Testis (tissue), 5 donors: ENCODE measurements at places on chromosomes 13 and 19. TPM values are rescaled to one million over a fixed set of nuclear protein-coding genes. Genes with fewer than 3 reads are reported as not detected.

DNA sequence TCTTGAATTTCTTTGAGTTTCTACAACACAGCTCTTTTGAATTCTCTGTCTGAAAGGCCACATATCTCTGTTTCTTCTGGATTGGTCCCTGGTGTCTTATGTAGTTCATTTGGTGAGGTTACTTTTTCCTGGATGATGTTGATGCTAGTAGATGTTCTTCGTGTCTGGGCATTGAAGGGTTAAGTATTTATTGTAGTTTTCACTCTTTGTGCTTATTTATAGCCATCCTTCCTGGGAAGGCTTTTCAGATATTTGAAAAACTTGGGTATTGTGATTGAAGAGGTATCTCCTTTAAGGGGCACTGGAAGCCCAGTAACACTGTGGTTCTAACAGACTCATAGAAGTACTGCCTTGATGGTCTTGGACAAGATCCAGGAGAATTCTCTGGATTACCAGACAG is 338.5 kb upstream of the SPRY2 start:
- no peak for DNase-seq

- no peak for DNase-seq
These were observed 21.4 kb downstream of the CEBPG start for GRCh38 chr19:33394723-33395560.

DNA sequence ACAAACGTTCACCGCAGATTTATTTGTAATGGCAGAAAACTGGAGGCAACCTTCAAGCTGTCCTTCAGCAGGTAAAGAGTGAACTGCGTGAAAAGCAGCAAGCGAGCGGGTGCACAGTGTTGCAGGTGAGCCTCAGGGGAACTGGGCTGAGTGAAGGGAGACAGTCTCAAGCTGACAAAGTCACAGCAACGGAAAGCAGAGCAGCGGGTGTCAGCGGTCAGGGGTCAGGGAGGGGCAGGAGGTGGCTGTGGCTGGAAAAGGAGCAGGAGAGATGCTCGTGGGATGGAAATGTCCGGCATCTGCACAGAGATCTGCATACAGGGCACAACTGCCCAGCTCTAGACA is 8.5 kb upstream of the RASA3 start:
- no peak for DNase-seq

DNA sequence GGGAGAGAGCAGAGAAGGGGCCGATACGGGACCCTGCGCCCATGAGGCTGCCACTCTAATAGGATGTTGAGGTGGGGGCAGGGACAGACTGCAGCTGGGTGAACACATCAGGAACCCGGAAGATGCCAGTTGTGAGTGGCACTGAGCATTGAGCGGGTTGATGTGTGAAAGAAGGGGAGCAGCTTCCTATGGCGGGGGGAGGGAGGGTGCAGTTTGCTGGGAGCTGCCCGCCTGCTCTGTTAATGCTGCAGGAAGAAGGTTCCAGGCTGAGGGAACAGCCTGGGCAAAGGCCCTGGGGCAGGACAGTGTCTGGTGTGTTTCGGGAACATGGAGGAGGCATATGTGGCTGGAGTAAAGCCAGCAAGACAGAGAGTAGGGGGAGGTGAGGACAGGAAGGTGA is 29.8 kb downstream of the DNM2 start:
- no peak for DNase-seq

GRCh38 chr19:51141181-51141580 is 920 bp upstream of the SIGLEC7 start:
- no peak for DNase-seq

DNA sequence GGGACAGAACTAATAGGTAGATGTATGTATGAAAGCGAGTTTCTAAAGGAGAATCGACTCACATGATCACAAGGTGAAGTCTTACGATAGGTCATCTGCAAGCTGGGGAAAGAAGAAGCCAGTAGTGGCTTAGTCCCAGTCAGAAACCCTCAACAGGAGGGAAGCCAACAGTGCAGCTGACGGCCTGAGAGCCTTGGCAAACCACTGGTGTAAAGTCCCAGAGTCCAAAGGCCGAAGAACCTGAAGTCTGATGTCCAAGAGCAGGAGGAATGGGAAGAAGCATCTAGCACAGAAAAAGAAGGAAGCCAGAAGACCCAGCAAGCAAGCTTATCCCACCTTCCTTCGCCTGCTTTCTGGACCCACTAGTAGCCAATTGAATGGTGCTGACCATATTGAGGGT is 507.6 kb upstream of the ARGLU1 start:
- no peak for DNase-seq

DNA sequence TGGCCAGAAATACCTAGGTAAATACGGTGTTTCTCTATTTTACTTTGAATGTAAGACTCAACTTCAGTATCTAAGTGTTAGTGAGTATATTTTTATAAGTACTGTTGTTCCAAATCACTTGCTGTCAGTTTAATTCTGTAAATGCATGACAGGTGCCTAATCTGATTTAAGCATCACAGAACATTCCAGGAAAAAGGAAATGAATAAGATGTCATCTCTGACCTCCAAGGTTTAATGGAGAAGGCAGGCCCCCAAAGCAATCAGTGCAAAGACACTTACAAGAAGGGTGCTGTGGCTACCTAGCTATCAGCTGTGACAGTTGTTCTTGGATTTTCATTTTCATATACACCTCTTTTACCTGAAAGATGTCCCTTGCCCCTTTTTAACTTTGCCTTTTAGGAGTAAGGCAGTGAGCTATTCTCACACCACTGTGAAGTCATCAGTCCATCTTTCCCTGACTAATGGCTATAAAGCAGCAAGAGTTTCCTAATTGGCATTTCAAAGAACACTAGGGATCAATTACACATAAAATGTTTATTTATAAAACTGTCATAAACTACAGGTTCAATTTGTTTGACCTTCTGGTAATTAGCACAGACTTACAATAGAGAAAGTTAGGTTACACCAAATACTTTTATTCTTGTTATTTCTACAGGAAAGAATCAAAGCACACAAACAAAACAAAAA is 427.6 kb downstream of the SPRY2 start:
- DNase-seq, result no peak

DNA sequence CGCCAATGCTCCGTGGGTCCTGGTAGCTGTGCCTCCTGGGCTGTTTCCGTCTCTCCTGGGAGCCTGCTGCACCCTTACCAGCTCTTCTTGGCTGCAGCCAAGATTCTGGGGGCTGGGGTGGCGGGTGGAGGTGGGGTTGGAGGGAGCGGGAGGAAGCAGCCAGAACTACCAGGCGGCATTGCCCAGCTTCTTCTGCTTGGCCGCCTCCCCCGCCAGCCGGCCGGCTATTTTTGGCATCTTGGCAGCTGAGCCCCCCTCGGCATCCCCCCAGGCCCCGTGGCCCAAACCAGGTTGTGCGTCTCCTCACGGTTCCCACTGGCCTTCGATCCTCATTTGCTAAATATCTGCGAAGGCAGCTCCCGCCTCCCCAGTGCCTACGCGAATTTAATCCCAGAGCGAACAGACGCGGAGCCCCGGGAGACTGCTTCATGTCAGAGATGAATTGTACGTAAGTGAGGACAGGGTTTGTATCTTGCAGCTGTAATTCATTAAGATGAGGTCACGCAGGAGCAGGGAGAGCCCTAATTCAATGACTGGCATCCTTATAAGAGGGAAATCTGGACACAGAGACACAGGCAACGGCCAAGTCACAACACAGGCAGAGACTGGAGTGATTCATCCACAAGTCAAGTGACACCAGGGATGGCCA is 12.8 kb upstream of the PEAK3 start:
- no peak for DNase-seq

- no peak for DNase-seq
These were observed 260.0 kb downstream of the KLF12 start for GRCh38 chr13:73873940-73874830.

DNA sequence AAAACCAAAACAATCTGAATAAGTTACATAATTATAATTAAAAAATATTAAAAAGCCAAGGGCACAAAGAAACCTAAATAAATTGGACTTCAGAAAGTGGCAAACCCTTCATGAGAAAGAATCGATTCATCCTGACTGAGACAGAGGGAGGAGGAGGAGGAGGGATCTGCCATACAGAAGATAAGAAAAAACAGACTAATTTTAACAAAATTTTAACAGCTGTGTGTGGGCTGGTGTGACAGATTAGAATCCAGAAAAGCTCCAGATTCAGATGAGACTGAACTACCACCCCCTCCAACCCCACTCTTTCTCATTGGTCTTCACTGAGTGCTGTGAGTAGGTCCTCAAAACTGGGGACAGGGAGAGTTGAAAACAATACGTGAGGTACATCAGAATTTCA is 111.5 kb upstream of the HTR2A start:
- DNase-seq, result no peak

DNA sequence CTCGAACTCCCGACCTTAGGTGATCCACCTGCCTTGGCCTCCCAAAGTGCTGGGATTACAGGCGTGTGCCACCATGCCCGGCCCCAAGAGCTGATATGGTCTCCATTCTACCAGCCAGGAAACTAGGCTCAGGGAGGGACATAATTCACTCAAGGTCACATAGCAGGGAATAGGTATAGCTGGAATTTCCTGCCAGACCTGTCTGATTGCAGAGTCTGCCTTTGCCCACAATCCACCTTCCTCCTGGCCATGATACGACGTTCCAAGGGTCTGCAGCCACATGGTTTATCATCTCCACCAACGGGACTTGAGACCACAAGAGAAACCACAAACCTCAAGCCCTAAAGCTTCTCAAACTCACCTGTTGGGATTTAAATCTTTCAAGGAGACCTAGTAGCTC is 32.0 kb downstream of the ZNRF4 start:
- no peak for DNase-seq

DNA sequence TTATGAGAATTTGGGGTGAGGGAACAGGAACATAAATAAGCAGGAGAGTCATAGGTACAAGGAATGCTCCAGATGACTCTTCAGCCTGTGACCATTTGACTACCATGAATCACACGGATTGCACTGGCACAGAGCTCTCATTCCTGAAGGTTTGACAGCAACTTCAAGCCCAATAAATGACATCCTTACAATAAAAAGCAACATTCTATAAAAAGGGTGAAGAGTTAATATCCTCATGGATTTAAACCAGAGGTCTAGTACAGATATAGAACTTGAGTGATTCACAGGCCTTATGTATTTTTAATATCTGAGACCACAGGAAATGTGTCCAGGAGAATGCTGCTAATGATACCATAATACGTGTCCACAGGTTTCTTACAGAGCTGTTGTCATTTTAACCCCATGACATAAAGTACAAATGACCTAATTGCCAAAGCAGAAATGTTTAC is 158.1 kb downstream of the IRS2 start:
- DNase-seq, result no peak

GRCh38 chr13:108448891-108449290 is 179.4 kb downstream of the TNFSF13B start:
- no peak for DNase-seq

GRCh38 chr13:109647053-109647452 is 139.3 kb downstream of the IRS2 start:
- DNase-seq, result no peak

GRCh38 chr13:89027694-89028306 is 1356.6 kb downstream of the SLITRK5 start:
- DNase-seq, result no peak

GRCh38 chr13:76976929-76977328 is 15.0 kb upstream of the CLN5 start:
- no peak for DNase-seq

DNA sequence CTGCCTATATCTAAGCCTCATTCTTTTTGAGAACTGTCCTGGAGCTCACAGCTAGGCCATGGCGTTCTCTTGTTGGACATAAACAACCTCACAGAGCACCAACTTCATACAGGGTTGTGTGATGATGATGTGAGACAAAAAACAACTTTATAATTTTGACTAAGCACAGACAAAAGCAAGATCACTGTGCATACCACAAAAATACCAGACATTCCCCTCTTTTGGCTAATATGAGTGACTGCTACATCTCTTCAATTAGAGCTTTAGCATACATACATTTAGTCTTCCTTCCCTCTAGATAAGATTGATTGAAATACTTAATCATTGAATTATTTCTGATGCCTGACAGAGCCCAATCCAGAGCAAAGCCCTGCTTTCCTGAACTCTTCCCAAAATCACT is 8.3 kb downstream of the MAB21L1 start:
- no peak for DNase-seq

DNA sequence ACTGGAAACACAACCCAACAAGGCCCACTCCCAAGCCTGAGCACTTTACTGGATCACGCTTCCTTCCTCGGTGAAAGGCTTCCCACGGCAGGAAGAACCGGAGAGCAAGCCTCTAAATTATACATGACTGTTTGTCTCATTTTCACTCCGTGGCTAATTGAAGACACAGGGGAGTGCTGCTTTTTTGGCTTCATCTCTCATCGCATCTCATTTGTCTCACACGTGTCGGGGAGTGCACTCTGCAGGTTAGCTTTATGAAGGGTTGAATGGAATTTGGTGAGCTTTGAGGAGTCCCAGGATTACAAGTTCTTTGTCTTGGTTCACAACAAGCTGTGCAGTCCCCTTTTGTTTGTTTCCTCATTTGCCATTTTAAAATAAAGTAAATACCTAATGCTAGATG is 544.6 kb downstream of the GPC6 start:
- DNase-seq, result no peak

DNA sequence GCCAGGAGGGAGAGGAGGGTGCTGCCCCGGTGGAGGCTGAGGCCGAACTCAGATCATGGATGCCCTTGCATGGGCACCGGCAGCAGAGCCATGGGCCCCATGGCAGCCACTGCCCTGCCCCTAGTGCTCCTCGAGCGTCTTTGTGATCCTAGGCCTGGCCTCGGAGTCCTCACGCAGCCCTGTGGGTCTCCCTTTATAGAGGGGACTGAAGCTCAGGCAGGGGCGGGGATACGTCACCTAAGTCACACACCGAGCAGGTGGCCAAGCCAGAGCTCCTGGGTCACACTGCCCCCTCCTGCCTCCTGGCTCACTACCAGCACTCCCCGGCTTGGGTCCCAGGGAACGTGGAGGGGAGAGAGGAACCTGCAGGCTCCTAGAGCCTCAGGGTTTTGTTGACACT is 28.7 kb downstream of the DHX34 start:
- no peak for DNase-seq

GRCh38 chr19:54889566-54889965 is 15.5 kb downstream of the FCAR start:
- DNase-seq, result no peak

- no peak for DNase-seq
These were observed 40.5 kb downstream of the RAP2A start for GRCh38 chr13:97474349-97474980.

- no peak for DNase-seq
These were observed 134.4 kb upstream of the TSC22D1 start for GRCh38 chr13:44710576-44710975.

- no peak for DNase-seq
These were observed 344.6 kb downstream of the DNAJC15 start for GRCh38 chr13:43368003-43368402.

The RNF17 gene
- polyA plus RNA-seq, result 36.9 TPM

The NLRP7 gene
- polyA plus RNA-seq, result 14.5 TPM

The ABCA7 gene
- polyA plus RNA-seq, result 7.3 TPM

The LILRA2 gene
- polyA plus RNA-seq, result 2.6 TPM

The ZNF136 gene
- 7.9 TPM for polyA plus RNA-seq

The PKN1 gene
- polyA plus RNA-seq, result 116 TPM

The MTUS2 gene
- polyA plus RNA-seq, result 2.1 TPM

The SPATA13 gene
- polyA plus RNA-seq, result 12.9 TPM

The DCLK1 gene
- 8.9 TPM for polyA plus RNA-seq

The ZNF229 gene
- polyA plus RNA-seq, result 4.4 TPM
